ENCODE measurements at places on chromosomes 1 and 21.

GRCh38 chr1:60134716-60135115 lies 61.1 kb upstream of the C1orf87 start:
- DNase-seq: no peak

DNA sequence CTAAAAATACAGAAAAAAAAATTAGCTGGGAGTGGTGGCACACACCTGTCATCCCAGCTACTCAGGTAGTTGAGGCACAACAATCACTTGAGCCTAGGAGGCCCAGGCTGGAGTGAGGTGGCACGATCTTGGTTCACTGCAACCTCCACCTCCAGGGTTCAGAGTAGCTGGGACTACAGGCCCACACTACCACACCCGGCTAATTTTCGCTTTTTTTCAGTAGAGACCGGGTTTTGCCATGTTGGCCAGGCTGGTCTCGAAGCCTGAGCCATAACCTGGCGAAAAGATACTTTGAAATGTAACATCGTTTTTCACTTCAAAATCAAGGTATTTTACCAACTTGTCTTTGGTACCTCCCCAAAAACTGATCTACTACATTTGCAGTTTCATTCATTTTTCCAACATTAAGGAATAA lies 6.1 kb downstream of the GAS5 start:
- DNase-seq: no peak

DNA sequence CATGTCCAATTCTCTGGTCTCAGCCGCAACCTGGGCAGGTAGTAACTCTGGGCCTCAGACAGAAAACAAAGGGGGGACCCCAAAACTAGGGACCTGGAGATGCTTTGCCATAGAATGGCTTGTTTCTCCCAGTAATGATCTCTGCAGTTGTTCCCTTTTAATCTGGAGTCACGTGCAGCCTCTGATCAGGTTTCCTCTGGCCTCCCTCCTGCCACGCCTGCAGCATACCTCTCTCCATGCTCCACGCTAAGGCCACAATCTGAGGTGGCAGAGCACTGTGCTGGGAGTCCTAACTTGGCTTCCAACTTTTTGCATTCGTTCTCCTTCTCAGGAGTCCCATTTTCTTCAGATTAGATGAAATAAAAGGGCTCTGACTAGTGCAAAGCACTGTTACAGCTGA lies 1.9 kb downstream of the PABPC4 start:
- DNase-seq: no peak

- DNase-seq: no peak
Observed at GRCh38 chr1:241828463-241829021, 19.5 kb upstream of the EXO1 start.

DNA sequence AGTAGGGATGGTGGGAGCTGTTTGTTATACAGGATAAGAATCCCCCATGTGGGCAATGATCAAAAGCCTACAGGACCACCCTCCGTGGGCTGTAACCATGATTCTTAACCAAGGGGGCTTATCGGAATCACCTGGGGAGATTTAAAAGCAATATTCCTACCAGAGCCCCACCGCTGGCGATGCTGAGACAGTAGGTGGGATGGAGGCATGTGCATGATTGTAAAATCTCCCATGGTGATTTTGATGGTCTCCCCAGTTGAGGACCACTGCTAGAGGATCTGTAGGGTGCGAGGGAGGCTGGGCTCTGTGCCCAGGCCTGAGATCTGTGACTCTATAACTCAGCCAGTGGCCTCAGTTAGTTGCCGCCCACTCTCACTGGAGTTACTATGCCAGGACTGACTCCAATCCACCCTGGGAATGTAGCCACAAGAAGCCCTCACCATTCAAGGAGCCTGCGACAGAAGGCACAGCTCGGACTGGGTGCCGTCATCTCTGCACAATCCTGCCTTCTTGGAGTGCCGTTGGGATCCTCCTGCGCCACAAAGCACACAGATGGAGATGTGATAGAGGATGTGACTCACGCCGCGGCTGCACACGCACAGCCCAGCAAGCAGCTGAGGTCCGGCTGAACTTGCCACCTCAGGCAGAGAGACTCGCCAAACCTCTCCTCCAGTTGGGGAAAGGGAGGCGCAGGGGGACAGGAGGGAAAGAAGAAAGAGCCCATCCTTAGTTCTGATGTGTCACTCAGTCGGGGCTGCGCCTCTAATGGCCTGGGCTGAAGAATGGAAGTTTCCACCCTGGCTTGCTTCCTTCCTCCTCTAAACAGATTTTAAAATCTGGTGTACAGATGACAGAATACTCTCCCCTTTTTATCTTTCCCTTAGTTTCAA lies 26.5 kb downstream of the AKNAD1 start:
- DNase-seq: no peak

DNA sequence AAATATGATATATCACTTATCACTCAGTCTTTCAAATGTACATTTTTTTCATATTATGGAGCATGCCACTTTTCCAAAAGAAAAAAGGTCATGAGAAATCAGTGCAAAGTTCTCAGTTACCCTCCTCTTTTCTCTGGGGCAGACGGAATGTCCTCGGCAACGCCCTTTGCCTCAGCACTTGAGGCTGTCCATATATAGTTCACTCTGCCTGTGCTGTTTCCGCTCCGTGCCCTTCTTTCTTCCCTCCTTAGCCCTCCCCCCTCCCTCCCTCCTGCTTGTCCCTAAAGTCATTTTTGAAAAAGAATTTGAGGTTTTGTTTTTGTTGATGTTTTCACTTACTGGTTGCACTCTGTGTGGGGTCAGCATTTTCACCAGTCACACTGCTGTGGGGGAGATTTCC lies 5.4 kb downstream of the BARHL2 start:
- no peak for DNase-seq
